ENCODE measurements at places on chromosomes 13 and 19.

- no peak for DNase-seq
These were observed 32.8 kb downstream of the TMEM161A start for GRCh38 chr19:19105365-19106055.

- no peak for DNase-seq
These were observed 263.1 kb upstream of the RXFP2 start for GRCh38 chr13:31476266-31476665.

DNA sequence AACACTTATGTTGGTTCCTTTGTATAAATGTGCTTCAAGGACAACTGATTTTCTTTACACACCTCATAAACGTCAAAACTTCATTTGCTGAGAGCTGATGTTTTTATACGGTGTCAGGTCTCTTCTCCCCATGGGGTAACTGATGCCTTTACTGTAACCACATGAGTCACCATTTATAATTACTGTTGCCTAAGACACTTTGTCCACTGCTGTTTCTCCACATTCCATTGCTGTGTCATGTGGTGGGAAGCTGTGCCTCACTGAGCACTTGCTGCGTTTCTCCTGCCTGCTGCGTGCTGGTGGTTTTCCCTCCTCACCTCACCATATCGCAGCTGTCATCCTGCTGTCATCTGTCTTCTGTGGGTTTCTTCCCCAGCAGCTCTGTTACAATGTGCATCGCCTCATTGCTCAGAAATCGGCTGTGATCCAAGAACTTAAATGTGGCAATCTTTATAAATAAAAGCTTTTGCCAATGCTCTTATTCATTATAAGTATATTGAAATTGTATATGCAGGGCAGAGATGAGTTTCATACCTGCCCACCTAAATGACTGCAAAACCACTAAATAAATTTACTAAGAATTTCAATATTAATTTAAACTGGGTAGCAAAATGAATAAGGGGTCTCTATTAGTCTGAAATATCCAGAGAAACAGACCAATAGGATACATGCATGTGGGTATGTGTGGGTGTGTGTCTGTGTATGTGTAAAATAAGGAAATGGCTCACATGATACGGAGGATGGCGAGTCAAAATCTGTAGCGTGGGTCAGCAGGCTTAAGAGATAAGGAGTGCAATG, 547.0 kb upstream of the SLITRK5 start:
- DNase-seq, result no peak

- no peak for DNase-seq
These were observed 11.2 kb upstream of the SIGLEC6 start for GRCh38 chr19:51542699-51543098.

DNA sequence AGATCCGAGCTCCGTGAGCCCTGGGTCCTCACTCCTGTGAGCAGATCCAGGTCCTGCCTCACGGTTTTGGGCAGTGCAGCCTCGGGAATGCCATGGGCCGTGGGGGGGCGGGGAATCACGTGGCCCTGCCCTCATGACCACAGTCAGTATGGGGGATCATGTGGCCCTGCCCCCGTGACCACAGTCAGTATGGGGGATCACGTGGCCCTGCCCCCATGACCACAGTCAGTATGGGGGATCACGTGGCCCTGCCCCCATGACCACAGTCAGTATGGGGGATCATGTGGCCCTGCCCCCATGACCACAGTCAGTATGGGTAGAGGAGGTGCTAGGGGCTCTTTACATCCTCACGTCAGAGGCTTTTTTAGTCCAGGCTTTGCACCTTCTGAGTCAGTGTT, 64.3 kb upstream of the F7 start:
- no peak for DNase-seq

DNA sequence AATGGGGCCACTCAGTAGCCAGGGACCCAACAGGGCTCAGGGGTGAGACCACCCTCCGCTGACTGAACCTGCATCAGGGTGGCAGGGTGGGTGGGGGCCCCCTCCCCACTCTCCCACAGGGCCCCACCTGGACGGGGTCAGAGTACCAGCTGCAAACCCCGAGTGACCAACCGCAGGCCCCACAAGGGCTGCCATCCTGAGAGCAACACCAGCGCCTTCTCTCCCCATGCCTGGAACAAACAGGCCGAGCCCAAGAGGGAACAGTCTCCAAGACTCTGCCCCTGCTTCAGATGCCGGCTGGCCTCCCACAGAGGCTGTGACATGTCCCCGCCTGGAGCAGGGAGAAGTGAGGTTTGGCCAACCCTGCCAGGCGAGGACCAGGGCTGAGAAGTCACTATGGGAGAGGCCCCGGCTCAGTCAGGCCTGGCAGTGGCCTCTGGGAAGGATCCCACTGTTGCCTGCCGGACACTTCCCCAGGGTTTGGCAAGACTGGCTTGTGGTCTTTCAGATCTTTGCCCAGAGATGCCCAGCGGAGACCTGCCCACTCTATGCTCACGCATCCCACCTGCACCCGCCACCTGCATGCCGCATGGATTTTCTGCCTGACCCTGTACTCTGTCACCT, 27.2 kb downstream of the MPND start:
- DNase-seq, result no peak

DNA sequence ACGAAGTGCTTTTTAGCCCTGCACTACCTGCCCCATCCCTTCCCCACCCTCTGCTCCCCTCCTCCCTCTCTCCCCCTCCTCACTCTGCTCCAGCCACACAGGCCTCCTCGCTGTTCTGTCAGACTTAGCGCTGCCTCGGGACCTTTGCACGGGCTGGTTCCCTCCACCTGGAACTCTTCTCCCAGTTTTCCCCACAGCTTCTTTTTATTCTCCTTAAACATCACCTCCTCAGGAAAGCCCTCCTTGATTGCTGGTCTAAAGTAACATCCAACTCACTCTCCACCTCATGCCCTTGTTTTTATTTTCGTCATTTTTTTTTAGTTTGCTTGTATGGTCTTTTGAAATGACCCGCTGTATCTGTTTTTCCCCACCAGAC, 19.6 kb upstream of the ZNRF4 start:
- DNase-seq, result no peak
